Activated CD4-positive, alpha-beta T cell treated with anti-CD3 and anti-CD28 coated beads for 48 hours (primary cell): ENCODE measurements at places on chromosomes 5 and 9.

DNA sequence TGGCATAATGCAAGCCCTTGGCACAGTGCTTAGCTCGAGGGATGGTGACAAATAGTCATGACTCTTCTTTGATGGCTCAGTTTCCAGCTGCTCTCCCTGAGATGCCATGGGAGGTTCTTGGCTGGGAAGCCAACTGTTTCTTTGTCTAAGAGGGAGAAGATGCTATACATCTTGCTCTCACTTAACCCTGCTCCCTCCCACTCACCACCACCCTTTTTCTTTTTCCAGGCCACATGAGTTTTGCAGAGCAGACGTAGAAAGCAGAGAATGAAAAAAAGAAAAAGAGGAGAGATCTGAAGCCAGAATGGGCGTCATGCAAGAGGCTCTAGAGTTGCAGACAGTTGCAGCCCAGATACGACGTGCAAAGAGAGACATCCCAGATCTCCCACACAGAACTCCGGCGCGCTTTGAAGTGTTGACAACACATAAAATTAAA is 160.5 kb downstream of the FGF18 start:
- DNase-seq = no peak

DNA sequence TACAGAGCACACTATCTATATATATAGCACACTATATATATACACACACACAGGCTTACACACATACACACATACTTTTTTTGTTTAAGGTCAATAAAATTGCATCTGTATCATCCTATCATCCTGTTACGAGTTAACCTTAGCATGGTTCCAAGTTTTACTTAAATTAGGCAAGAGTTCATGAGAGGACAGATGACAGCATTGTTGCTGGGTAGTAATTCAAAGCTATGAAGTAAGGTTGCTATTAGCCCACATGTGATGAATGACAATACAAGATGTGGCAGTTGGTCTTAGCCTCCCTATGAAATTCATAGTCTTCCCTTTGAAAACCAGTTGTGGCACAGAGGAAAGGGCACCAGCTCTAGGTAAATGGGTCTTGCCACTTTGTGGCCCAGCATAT is 438.1 kb downstream of the ACTL7B start:
- DNase-seq = no peak

DNA sequence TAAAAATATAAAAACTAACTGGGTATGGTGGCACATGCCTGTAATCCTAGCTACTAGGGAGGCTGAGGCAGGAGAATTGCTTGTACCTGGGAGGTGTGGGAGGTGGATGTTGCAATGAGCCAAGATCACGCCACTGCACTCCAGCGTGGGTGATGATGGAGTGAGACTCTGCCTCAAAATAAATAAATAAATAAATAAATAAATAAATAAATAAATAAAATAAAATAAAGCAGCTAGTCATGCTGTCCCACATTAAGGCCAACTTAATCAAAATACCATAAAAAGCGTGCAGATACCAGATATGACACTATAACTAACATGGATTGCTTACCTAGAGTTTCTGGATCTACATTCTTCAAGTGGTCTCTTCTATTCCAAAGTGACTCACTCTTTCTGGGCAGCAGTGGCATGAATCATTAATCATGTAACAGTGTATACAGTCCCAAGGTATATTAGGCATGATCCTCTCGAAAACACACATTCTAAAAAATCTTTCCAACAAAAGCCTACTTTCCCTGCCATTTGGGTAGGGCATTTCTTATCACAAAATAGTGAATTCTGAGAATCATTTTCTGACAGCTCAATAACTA is 187.1 kb downstream of the ELAVL2 start:
- DNase-seq = no peak

- DNase-seq = no peak
Measured at GRCh38 chr9:137149942-137150616, 11.1 kb downstream of the GRIN1 start.

DNA sequence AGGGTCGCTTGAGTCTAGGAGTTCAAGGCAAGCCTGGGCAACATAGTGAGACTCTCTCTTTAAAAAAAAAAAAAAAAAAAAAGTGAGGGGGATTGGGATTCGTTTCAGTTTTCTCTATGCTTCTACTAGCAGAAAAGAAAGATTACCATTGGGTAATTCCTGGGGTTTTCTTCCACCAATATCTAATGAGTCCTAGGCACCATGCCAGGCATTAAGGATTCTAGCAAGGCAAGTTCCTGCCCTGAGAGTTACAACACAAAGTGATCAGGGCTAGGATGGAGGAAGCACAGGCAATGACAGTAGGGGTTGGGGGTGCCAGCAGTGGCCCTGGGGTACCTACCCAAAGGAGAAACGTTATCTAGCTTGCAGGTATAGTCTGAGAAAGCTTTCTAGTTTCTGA is 90.8 kb downstream of the PCDH1 start:
- DNase-seq = no peak

DNA sequence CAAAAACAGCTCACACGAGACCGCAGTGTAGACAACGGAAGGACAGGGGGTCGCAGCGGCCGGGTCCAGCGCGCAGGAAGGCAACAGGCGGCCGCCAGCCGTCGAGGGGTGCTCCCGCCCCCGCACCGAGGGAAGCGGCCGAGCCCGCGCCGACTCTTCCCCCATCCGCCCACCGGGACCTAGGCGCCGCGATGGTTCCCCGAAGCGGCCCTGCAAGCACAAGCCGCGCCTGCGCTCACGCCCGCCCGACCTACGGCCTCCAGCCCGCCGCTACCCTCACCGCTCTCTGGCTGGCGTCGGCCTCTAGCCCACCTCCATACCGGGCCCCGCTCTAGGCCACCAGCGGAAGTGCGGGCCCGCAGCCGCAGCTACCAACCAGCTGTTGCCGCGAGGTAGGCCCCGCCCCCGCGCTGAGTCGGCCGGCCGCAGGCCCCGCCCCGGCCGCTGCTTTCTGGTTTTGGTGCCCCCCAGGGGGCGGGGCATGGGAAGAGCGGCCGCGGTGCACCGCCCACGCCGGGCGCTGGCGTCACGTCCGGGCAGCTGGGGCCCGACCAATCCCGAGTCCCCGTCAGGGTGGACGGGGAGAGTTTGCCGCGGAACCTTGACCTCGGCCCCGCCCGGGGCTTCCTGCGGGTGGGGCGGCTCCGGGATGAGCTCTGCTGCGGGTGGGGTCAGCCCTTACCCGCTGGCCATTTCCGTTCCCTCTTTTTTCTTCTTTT is at the start of gene SETX:
SETX (minus strand) TSS at position 350 of the 719 bp plus-strand sequence. CDS start 5,558 bp downstream, outside the sequence.
- DNase-seq = peak; percentile 98

- no peak for DNase-seq
Measured at GRCh38 chr9:101731429-101731828, 7.0 kb downstream of the GRIN3A start.

DNA sequence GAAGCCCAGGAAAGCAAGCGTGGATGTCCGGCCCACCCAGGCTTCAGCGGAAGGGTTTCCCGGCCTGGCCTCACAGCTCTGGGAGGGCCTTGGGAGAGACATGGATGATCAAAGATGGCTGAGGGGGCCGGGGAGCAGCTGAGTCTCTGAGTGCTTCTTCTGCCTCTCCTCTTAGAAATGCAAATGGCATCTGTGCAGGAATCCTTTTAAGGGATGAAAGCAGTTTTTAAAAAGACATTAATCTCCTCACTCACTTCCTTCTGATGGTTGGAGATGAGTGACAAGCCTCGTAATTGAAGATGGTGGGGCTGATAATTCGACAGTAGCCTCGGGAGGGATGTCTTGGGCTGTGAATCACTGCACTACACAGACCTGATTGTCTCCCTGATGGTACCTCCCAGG is 24.3 kb upstream of the PITX1 start:
- no peak for DNase-seq

- DNase-seq = no peak
Measured at GRCh38 chr5:72070529-72070928, 36.7 kb upstream of the MAP1B start.

DNA sequence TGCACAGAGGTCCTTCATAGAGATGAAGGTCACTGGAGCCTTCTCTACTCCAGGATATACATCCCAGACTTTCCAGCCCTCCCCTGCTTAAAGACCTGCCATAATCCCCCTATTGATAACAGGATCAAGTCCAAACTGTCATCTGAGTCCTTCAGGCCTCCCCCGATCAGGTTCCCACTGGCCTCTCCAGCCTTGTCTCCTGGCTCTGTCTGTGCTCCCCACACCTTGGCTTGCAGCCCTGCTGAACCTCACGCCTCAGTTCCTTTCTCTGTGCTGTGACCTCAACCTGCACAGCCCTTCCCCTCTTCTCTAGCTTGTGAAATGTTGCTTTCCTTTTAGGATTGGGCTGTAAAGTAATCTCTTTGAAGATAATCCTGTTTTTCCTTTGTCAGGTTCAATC is 2.5 kb upstream of the HRH2 start:
- DNase-seq = no peak

- no peak for DNase-seq
Measured at GRCh38 chr5:136285096-136285855, 80.1 kb downstream of the TRPC7 start.
